ENCODE measurements at places on chromosomes 2 and 18. TPM values are rescaled to one million over a fixed set of nuclear protein-coding genes. Genes with fewer than 3 reads are reported as not detected.

KIF5C gene
- total RNA-seq: 58.1 TPM

FOXI3 gene
- total RNA-seq: 17.1 TPM

DNA sequence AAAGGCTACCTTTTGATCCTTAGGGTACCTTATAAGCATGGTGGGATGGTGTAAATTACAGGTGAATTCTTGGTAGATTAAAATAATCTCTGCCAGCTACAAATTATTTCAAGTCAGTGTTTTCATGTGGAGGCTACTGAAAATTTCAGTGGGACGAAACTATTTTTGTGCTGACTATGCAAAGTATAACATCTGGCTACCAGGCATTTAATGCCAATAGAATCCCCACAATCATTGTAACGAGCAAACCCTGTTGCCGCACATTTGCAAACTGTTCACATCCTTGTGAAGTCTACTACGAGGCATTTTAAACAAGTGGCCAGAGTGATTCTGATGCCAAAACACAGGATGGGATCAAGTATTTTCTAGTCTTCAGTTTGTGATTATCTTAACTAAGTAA is 48.1 kb upstream of the SDC1 start:
- no peak for DNase-seq

GRCh38 chr2:117057016-117057415 is 757.5 kb upstream of the DDX18 start:
- DNase-seq: no peak

DNA sequence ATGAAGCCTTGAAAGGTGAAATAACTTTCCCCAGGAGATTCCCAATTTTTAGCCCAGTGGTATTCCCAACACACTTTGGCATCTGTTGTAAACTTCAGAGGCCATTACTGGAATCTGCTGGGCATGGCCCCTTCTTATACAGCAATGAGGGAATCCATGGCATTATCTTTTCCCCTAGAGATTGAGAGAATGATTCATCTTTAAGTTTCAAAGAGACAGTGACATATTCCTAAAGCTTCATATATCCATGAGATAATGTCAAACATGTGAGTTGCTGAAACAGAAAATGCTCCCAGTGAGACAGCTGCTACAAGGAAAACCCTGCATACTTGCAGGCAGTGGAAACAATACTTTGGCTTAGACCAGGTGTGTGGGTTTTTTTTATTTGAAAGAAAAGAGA is 51.1 kb upstream of the DLX2 start:
- DNase-seq: no peak

DNA sequence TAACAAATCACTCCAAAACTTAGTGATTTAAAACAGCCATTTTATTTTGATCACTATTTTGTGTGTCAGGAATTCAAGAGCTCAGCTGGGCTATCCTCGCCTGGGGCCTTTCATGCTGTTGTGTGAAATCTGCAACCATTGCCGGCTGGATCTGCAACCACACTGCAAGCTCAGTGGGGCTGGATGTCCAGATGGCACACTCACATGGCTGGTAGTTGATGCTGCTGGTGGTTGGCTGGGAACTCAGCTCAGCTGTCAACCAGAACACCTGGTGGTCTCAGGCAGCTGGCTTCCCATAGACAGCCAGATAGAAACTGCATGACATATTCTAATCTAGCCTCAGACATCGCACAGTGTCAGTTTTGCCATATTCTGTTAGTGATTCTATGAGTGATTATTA is 30.6 kb upstream of the AP1S3 start:
- DNase-seq: no peak

GRCh38 chr2:42895134-42895790 is 102.9 kb upstream of the HAAO start:
- no peak for DNase-seq

Data from H1 (cell line).